ENCODE measurements at places on chromosomes 16 and 17.

GRCh38 chr16:68073902-68074760 is 11.0 kb upstream of the NFATC3 start:
- no peak for DNase-seq

- DNase-seq = no peak
These were observed 257.0 kb upstream of the SDK2 start for GRCh38 chr17:73901249-73901648.

DNA sequence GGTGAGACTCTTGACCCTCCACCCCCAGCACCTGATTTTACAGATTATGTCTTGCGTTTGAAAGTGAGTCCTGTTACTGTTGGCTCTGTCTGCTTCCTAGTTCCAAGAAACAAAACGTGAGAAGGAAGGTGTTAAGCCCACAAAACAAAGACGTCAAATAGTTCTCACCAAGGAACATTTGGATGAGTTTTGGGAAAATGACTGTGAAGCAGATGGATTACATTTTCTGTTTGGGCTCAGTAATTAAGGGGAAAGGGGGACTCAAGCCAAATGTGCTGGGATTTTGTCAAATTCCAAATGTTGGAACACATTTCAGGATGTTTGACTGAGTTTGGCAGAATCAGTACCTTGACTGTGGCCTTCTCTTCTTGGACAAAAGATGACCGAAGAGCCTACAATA is 71.2 kb downstream of the PCTP start:
- no peak for DNase-seq

DNA sequence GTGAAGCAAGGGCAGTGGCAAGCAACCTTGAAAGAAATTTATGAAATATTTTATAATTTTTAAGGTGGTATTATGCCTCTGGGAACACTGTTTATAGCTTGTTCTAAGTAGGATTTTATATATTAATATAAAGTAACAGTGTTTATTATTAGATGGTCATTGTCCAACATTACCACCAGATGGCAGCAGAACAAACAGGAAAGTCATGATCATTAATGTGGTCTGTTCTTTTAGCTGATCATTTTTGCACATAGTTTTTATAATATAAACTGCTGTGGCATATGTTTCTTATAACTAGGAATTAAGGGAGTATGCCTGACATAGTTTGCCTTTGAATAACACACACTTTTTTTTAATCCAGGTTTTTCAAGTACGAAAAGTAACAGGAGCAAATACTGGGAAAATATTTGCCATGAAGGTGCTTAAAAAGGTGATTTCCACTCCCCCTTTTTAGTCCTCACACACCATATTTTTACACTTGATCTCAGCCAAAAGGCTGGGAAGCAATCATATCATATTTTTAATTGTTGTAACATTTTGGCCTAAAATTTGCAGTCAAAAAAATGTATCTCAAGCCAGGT is 21.4 kb downstream of the RPS6KB1 start:
- peak; percentile 68 for DNase-seq

- DNase-seq = no peak
These were observed 20.7 kb upstream of the PRM1 start for GRCh38 chr16:11301645-11302501.

DNA sequence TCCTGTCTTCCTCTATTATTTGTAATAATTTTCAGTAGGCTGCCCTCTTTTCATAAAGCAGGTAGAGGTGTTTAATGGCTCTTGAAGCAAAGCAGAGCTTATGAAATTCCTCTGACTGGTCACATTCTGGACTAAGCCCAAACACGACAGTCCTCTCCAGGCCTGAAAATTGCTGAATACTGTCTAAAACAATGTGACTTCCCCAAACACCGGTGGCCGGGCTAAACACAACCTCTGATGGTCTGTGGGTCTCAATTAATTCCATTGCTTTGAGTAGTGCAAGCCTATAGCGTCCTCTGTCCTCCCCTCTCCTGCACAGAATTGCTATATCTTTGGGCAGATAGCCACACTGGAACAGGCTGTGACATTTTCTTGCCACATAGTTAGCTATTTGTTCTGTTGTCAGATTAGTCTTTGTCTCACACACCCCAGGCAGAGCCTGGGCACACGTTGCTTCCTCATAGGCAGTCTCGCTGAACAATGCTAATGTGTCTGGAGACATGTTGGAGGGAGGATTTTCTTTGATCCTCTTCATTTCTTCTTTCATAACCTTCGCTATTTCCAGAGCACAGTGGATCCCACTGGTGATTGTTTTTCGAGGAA is 10.8 kb upstream of the SLFN12L start:
- DNase-seq = no peak

- DNase-seq = peak; percentile 30
These were observed 308.7 kb upstream of the TNRC6C start for GRCh38 chr17:77649717-77650211.

DNA sequence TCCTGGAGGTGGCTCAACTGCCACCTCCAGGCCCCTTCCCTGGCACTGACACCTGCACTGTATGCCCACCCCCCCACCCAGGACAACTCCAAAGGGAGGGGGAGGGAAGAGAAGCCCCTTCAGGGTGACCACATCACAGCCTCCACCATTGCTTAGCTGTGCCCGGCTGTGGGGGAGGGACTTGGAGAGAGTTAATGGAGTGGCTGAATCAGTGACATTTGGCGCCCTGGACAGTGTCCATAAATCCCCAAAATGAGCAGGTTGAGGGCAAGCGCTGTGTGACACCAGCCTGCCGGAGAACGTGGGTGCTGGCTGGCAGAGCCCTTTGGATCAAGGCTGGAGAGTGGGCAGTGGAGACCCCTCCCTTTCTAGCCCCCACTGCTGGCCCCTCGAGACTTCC is 883 bp downstream of the USH1G start:
- DNase-seq = no peak

- DNase-seq = no peak
These were observed 161.3 kb upstream of the GSE1 start for GRCh38 chr16:85451641-85452363.

DNA sequence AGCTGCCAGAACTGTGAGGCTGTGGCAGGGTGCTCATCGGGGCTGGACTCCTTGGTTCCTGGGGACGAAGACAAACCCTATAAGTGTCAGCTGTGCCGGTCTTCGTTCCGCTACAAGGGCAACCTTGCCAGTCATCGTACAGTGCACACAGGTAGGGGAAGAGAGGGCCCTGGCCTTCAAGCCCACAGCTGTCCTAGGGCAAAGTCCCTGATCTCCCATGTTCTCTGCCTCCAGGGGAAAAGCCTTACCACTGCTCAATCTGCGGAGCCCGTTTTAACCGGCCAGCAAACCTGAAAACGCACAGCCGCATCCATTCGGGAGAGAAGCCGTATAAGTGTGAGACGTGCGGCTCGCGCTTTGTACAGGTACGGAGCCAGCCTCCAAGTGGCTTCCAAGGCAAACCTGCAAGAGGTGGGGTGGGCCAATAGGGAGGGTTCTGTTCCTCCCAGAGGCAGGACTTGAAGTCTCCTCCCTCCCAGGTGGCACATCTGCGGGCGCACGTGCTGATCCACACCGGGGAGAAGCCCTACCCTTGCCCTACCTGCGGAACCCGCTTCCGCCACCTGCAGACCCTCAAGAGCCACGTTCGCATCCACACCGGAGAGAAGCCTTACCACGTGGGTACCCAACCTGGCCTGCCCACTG is 3.7 kb downstream of the BCL6B start:
- DNase-seq = no peak

GRCh38 chr16:26269673-26270072 is 577.9 kb downstream of the HS3ST4 start:
- DNase-seq = no peak

DNA sequence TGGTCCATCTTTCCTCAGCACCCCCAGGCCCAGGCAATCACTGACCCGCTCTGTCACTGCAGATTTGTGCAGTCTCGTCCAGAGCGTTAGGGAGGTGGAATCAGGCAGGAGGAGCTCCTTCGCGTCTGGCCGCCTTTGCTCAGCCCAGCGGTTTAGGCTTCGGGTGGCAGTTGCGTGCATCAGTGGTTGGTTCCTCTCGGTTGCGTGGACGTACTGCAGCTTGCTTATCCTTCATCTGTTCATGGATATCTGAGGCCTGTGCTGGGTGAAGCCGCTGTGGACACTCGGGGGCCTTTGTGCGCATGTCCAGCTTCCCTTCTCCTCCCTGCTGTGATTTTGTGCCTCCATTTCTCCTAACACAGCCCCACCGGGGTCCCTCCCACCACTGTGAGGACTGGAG is 4.7 kb upstream of the P2RX1 start:
- peak; percentile 55 for DNase-seq

GRCh38 chr16:4404967-4405696 is 11.3 kb downstream of the CORO7 start:
- DNase-seq = no peak

- DNase-seq = no peak
These were observed 54.8 kb upstream of the CRISPLD2 start for GRCh38 chr16:84764970-84765369.

GRCh38 chr16:86444261-86444660 is 66.1 kb upstream of the FOXF1 start:
- no peak for DNase-seq

DNA sequence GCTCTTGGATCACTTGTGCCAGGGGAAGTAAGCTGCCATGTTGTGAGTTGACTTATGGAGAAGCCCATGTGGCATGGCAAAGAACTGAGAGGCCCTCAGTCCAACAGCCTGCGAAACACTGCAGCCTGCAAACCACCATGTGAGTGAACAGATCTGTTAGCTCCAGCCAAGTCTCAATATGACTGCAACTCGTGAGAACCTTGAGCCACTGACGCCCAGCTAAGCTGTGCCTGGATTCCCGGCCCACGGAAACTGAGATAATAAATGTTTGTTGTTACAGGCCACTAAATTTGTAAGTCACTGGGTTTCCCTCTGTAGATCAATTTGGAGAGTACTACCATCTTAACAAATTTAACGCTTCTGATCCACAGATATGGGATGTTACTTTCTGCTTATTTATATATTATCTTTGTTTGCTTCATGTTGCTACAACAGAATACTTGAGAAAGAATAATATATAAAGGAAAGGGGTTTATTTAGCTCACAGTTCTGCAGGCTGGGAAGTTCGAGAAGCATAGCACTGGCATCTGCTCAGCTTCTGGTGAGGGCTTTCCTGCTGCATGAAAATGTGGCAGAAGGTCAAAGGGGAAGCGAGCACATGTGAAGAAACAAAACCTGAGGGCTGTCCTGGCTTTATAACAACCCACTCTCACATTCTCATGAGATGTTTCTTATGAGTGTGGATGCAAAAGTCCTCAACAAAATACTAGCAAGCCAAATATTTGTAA is 29.4 kb upstream of the ATP2A3 start:
- DNase-seq = peak; percentile 66

- DNase-seq = no peak
These were observed 89.1 kb downstream of the TBC1D16 start for GRCh38 chr17:79946352-79947231.

GRCh38 chr16:49556606-49557446 is 183.2 kb downstream of the C16orf78 start:
- DNase-seq = peak; percentile 83

DNA sequence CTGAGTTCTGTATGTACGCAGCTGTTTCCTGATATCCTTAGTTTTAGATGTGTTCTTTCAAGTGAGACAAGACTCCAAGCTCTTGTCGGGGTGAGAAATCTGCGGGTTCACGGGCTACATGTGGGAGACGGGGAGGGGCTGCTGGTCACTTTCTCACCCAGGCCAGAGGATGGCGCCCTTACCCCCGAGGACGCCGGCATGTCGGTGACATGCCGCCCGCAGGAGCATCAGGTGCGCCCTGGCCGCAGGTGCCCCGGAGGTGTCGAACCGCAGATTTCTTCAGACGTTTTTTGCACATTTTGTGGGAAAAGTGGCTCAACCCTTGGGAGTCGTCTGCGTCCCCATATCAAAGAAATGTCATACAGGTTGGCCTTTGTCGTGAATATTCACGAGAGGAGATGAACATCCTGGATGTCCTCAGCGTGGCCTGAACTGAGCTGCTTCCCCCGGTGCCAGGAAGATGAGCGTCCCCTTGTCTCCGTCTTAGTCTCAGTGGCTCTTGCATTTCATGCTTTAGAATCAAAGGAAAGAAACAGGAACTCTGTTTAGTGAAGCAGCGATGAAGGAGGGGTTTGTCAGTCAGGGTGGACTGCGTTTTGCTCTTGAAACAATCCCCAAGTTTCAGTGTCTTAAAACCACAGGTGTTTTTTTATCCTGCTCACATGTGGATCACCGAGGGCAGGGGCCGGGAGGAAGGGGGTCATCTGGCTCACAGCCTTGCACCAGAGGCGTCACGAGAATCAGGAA is 75.4 kb upstream of the ZNF750 start:
- no peak for DNase-seq

DNA sequence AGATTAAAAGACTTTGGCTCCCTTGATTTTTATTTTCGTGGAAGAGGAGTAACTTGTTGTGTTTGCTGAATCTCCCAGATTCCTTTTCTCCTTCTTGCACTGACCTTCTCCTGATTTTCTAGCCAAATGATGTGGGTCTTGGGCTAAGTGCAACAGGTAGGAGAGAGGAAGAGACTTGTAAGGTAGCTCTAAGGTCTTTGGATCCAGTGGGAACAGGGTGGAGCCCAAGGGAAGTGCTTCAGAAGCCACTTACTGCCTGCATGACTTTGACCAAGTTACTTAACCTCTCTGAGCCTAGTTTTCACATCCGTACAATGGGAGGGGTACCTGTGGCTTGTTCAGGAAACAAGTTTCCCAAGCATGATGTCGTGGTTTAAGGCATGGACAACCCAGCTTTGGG is 111.3 kb upstream of the IRX3 start:
- DNase-seq = no peak

DNA sequence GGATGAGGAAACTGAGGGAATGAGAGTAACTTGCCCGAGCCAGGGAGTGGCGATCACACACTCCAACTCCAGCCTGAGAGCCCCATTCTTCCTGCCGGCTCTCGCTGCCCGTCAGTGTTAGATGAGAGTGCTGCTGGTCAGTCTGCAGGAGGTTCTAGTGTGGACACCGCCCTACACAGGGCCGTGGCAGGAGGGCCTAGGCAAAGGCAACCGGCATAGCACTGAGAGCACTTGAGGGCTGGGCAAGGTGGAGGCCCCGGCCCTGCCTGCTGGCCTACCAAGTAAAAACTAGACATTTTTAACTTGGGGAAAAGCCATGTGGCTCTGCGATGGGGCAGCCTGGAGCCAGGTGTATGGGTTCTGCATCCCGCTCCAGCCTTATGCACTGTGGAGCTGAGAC is 354.8 kb downstream of the SEC14L1 start:
- no peak for DNase-seq

- no peak for DNase-seq
These were observed 222.5 kb downstream of the PRKCA start for GRCh38 chr17:66524877-66525276.

GRCh38 chr17:8904201-8904600 is 36.7 kb upstream of the PIK3R6 start:
- DNase-seq = no peak

- DNase-seq = no peak
These were observed 100.9 kb upstream of the GSE1 start for GRCh38 chr16:85511938-85512807.

GRCh38 chr16:55699616-55700015 is 43.8 kb downstream of the SLC6A2 start:
- no peak for DNase-seq

DNA sequence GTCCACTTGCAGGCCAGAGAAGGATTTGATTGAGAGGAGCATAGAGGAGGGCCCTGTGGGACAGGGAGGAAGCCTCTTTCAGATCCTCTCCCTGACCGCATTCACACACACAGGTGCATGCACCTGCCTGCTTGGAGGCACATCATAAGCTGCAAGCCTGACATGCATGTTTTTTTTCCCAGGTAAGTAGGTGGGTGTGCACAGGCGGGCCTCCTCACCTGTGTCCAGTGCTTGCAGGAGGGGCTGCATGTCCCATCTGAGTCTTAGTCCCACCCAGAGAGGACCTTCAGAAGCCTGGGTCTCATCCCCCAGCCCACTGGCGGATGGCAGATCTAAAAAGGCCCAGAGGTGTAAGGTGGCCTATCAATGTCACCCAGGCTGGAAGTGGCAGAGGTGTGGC is 130.8 kb downstream of the TMEM132E start:
- no peak for DNase-seq

All from choroid plexus epithelial cell (primary cell).